ENCODE measurements at places on chromosomes 1 and 21.

- DNase-seq = no peak
Measured at GRCh38 chr1:67609577-67610341, 75.2 kb upstream of the GADD45A start.

GRCh38 chr1:95520390-95520789, 286.4 kb downstream of the RWDD3 start:
- DNase-seq = no peak

DNA sequence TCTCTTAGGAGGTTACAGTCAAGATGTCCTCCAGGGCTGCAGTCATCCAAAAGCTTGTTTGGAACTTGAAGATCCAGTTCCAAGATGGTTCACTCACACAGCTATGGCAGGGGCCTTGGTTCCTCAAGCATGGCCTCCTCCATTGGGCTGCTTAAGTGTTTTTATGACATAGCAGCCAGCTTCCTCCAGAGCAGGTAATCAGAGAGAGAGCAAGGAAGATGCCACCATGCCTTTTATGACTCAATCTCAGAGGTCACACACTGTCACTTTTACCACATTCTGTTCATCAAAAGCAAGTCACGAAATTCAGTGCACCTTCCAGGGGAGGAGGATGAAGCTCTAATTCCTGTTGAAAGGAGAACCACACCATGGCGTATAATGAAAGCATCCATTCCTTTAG, 17.1 kb downstream of the ELAPOR1 start:
- DNase-seq = no peak

DNA sequence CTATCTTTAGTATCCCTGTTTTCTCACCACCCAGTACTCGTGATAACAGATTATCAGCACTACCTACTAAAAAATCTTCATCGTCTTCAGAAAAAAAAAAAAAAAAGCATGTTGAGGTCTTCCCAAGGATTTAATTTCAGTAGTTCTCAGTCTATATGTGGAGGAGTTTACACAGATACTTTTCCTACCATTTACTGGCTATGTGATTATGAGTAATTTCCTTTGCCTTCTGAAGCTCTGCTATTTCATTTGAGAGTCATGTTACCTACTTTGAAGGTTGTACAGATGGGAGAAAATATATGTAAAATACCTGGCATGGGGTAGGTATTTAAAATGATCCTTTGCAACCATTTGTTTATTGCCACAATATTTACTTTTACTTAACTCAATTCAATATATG, 399.7 kb downstream of the NEGR1 start:
- no peak for DNase-seq

DNA sequence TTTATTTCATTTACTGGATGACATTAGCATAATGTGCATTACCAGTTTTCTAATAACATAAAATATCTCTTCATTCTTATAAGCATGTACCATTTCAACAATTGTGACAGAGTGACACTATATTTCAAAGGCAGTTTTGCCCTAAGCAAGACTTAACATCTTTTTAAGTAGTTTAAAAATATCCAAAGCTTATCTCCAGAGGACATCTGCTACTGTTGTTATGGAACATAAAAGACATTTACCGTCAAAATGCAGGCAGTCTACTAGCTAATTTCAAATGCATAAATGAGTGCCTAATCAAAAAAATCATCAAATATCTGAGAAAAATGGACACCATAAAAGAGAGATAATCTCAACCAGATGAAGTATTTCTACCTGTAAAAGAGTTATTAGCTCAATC, 782.4 kb upstream of the BRINP3 start:
- no peak for DNase-seq

DNA sequence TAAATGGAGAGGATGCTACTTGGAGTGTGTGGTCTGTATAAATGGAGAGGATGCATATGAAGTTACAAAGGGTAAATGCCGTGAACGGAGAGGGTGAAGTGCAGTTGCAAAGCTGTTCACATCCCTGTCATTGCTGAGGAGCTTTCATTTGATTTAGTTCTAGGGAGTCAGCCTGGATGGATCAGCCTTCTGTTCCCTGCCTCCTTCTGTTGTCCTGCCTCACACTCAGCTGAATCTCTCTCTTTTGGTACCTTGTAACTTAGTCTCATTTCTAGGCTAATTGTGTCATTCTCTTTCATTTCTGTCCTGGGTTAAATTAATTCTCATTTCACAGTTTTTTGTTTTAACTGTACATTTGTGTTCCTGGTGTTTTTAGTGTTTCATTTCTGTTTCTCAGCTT, 133.2 kb upstream of the COL6A1 start:
- DNase-seq = no peak

DNA sequence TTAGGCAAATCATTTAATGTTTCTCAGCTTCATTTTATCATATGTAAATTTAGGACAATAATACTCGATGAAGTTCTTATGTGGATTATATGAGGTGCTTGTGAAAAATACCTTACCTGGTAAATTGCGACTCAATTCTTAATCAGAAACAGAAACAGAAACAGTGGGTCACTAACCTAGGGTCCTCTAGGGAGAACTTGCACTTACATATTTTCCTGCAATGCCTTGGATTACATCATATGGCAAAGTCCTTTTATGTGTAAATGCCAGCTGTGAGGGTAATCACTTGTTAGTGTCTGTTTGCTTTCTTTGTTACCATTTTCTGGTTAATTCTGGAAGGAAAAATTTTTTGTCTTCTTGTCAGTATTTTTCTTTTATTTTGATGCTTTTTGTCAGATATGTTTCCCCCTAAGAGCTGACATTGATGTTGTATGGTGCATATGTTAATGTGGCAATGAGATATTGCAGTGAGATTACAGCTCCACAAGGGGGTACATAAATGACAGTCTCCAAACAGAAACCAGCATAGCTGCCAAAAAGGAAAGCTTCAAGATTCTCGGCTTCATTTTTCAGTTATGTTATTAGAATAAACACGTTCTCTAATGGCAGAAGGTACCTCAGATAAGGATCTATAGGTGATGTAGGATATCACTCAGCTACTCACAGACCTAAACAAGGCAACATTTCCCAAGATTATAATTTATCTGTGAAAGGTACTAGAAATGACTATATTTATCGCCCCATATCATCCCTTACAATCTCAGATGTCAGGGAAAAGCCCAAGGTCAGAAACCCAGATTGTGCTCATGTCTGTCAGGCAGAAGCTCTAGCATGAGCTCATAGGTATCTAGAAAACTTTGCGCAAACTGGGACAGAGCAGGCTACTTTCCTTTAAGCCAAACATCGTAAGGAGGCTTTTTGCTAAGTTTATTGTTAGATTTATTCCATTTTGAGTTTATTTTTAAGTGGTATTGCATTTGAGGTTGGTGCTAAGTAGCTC, 119.9 kb downstream of the FASLG start:
- DNase-seq = no peak

- DNase-seq = no peak
Measured at GRCh38 chr1:70314706-70315304, 39.7 kb downstream of the ANKRD13C start.

DNA sequence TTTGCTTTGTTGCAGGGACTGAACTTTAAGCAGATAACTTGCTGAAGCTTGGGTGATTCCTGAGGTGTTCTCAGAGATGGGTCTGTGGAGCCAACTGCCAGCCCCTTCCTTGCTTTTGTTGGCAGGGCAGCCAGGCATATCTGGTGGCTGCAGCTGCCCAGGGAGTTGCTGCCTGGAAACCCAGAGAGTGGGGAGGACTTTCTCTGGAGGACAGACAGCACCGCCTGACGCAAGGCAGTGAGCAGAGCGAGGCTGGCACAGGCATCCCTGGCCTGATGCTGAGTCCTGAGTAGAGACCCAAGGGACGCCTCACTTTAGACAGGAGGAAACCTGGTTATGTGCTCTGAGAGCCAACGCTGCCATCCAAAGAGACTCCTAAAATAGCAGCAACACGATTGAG, 9.8 kb upstream of the OLFML2B start:
- no peak for DNase-seq

DNA sequence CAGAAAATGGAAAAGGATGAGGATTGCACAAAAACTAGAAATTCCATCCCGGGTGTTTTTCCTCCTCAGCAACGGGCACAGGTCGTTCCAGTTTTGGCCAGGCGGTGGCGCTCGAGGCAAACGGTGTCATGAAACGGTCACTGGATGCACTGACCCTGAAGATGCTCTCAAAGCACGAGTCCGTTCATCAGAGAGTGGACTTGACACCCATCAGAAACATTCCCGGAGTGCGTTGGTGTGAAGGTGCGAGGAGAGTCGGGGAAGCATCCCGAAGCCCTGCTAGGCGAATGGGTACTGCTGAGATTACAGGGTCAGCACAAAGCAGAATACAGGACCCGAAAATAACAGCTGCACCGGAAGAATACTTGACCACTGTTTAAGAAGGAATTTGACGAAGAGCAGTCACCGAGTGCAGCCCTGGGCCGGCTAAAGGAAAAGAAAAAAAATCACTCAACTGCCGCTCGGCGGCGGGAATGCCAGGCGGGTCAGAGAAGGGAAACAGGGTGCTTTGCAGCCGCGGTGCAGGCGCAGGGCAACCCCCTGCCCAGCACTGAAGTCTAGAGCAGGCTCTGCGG, 71.7 kb upstream of the ETS2 start:
- peak; percentile 72 for DNase-seq

- DNase-seq = no peak
Measured at GRCh38 chr1:41954533-41954944, 35.8 kb upstream of the HIVEP3 start.

DNA sequence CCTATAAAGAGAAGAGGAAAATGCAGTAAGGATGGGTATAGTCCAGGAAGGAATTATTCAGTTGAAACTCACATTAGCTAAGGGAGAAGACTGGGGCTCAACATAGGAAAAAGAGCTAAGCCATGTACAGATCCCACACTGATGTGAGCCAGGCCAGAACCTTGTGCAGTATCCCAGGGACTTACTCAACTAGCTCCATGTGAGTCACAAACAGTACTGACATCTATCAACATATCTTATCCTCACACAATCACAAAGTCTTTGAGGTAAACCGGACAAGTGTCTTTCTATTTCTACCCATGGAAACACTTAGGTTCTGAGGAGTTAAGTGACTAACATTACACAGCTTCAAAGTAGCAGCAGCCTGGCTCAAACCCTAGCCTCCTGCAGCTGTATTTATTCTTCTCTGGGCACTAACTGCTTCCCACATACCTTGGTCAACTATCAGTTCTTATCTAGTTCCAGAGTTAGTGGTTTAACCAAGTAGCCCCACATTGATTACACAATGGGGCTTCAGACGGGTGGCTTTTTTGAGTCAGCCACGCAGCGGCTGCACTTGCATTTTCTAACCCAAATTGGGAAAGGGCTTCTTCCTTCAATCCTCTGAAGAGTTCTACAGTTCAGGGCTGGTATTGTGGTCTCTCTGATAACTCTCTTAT, 9.5 kb downstream of the CD5L start:
- no peak for DNase-seq

DNA sequence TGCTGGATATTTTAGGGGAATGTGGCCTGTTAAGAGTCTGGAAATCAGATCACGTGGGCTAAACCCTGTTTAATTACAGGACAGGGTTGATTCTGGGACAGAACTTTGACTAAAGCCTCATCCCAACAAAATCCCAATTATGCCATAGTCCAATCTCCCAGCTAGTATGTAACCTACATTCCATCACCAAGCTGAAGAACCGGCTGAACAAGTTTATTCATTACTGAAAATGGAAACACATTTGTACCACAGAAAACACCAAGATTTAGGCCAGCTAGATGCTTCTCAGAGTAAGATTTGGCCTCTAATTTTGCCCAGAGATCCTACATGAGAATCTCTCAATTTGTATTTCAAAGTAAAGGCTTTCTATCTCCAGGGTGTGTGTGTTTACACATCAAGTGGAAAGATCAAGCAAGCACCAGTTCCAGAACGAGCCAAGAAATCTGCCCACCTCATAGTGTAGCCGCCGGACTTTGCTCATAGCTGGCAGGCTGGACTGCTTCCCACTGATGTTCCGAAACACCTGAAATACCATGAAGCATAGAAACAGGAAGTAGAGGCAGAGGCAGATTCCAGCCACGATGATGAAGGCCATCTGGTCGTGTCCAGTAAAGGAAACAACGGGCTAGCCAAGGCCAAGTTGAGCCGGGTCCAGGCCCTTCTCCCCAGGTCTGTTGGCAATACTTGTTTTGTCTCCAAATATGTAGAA, 86.8 kb downstream of the WLS start:
- DNase-seq = no peak

DNA sequence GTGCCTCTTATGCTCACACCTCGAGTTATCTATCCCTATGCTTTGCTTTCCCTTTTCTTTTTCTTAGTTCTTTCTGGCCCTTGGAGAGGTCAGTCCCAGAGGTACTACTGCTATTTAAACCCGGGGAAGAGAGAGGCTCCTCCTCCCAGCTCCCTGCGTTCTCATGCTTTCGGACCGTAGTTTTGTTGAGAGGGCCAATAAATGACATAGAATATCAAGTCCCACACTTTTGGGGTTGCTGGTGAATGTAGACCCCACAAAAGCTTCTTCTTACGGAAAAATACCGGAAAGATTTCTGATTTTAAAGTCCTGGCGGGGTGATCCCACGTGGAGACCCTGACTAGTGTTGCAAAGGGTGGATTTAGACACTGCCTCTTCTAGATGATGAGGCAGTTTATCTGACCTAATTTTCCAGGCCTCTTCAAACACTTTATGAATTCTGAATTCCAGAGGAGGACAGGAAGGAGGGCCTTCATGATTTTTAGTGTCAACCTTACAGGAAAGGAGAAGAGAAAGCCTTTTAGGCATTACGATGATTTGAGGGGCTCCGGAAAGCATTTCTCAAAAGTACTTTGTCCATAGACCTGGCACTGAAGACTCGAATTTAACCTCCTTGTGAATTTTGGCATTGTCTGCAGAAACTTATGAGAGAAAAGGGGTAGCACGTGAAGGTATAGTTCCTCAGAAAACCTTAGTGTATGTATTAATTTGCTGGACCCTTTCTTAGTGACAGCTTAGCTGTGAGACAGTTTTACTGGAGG, 694 bp downstream of the TMEM167B start:
- DNase-seq = no peak
